ENCODE measurements at places on chromosomes 2 and 18. TPM values are rescaled to one million over a fixed set of nuclear protein-coding genes. Genes with fewer than 3 reads are reported as not detected.

DNA sequence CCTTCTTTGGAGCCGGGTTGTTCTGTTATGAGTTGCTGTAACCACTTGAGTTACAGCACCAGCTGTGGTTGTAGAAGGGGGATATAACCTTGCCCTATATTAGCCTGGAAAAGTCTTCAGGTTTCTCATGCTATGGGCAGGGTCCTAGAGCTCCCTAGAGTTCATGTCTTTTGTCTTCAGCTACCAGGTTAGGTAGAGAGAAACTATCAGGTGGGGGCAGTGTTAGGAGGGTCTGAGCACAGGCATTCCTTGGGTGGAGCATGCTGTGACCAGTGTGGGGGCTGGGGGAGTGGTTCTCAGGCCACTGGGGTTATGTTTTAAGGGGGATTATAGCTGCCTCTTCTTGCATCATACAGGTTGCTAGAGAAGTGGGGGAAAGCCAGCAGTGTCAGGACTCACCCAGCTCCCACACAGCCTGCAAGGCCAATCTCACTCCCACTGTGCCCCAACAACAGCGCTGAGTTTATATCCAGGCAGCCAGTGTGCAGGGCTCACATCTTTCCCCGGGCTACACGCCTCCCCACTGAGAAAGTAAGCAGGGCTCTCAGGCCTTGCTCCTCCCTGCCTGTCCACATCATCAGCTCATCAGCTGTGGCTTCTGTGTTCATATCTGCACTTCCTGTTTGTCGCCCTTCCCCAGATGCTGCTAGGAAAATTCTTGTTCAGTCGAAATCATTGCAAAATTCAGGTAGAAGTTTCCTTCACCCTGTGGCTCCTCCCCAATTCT is 133.8 kb upstream of the NRXN1 start:
- DNase-seq = no peak

GRCh38 chr2:101961338-101962191 is 30.2 kb upstream of the IL1R2 start:
- no peak for DNase-seq

GRCh38 chr2:220243571-220243970 is 616.1 kb downstream of the SLC4A3 start:
- no peak for DNase-seq

LYPD6B gene
- total RNA-seq = 1.3 TPM

CD8B gene
- total RNA-seq = not detected

- no peak for DNase-seq
Observed at GRCh38 chr2:57549642-57550102, 496.9 kb upstream of the VRK2 start.

DNA sequence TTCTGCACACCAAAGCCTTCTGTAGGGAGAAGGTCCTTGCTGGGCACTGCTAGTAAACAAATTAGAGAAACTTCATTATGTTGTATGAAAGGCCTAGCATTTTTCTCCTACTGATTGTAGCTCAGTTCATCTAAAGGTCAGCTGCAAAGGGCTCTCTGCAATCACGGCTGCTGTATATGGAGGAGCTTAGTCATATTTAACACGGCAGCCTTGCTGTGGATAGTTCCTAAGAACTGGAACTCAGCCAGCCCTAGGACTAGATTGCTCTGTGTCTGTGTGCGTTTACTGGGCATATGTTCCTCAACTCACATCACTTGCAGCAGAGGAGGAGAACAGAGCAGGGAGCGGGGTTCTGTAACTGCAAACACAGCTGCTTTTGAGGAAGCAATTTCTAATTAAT is 1103.9 kb upstream of the KLHL29 start:
- no peak for DNase-seq

- DNase-seq = no peak
Observed at GRCh38 chr18:25299426-25300300, 52.3 kb downstream of the ZNF521 start.

DNA sequence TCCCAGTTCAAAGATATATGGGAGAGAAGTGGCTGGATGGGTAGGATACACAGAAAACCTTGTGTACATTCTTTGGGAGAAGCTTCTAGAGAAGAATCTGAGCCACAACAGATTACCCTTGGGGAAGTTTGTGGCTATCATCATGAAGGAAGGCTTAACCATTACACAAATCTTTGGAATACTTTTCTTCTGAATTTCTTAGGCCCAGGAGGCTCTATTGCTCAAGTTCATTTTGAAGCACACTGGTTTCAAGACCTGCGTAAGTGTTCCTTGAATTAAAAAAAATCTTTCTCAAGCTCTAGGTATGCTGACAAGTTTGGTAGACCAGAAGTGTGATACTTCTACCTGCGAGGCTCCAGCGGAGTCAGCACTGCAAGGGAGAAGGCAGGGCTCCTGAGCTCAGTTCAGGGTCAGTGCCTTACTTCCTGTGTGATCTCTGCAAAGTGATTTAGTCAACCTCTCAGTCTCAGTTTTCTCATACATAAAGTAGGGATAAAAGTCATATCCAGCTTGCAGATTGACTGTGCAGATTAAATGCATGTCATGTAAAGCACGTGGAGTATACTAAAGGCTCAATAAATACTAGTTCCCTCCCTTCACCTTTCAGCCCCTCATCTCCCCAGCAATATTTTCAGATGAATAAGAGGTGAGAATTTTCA is 438.6 kb downstream of the DLGAP1 start:
- DNase-seq = no peak

DNA sequence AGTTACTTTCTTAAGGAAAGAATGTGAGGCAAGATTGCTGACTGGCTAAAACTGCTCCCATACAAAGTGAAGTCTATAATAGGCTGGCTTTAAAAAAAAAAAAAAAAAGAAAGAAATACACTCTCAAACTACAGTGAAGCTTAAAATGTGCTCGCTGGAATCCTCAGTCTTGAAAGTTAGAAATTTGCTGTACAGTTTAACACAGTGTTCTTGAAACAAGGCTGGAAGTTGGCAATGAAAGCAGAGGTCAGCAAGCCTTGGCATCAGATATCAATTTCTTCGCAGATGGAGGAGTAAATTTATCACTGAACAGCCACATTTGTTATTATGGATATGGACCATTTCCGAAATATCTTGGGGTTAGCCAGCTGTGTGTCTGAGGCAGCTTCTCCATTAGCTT is 392.9 kb downstream of the ZNF516 start:
- no peak for DNase-seq

DOCK10 gene
- total RNA-seq = 15.1 TPM

DNA sequence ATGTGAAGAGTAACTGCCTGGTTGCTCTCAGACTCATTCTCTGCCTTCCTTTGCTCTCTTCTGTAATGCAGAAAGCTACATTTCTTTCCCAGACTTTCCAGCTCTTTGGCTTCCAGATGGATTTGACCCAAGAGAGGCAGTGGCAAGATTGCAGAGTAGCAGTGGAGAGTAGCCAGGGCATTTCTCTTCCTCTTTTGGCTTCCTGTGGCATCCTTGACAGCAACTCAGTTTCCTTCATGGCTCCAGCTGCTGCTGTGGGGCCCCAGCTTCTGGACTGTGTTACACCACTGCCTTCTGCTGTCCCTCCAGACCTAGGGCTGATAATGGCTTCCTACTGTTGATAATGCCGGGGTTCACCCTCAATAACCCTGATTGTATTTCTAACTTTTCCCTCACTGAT is 469.4 kb upstream of the SPRED2 start:
- DNase-seq = no peak

- DNase-seq = peak; percentile 14
Observed at GRCh38 chr2:53913721-53914120, 54.0 kb upstream of the GPR75 start.

DNA sequence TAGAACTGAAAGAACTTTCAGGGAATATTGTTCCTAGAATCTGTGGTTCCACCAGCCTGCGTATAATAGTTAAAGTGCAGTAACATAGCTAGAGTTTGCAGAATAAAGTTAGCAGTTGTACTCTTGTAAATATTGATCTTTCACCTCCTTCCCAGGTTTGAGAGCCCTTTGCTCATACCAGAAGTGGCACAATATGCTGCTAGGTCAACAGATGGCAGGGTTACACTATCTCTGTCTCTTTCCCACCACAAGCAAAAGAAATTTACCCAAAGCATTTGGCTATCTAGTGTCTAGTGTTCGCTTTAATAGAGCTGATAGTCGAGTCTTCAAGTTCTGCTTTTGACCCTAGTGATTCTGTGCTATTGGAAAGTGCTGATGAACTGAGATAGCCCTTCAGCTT is 119.0 kb upstream of the KLHL14 start:
- DNase-seq = no peak

CDH19 gene
- not detected for total RNA-seq

DNA sequence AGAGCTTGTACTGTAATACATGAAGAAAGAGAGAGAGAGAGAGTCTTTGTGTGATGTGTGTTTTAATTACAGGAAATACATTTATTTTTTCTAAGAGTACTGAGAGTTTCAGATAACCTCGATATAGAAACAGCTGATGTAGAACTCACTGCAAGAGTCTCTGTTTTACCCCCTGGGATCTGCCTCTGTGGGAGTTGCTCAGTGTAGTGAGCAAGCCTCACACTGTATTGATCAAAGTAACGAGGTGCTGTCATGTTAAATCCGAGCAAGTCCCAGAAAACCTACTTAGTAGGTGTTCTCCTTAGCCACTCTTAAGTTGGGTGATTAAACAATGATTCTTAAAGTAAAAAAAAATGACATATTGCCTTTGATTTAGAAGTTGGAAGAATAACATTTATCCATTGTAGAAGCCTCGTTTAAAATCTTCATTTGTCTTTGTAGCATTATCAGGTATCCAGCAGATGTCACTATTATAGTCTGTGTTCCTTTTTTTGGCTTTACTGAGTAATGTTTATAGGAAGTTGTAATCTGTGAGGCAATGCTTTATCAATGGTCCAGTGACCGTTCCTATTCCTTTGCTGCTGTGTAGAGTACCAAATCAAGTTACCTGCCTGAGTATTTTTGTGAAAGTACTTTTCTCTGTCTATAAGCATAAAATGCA is 219.0 kb downstream of the MYO3B start:
- DNase-seq = no peak

DNA sequence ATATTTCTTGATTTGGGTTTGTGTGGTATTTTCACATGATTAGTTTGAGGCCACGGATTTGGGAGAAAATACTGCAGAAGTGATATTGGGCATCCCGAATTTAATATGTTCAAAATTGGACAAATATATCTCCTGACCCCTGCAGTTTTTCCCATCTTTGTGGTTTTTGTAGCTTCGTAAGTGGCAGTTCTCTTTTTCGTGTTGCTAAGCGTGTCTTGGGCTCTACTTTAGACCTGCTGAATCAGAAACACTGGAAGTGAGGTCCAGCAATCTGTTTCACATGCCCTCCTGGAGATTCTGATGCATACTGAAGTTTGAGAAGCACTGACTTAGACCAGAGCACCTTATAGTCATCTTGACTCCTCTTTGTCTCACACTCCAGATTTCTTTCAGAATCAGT is 98.3 kb downstream of the EPB41L5 start:
- DNase-seq = no peak

GRCh38 chr2:190354003-190354690 is 10.8 kb downstream of the INPP1 start:
- no peak for DNase-seq

GAD1 gene
- not detected for total RNA-seq

- no peak for DNase-seq
Observed at GRCh38 chr2:127968610-127969339, 59.1 kb downstream of the SAP130 start.

GRCh38 chr2:11796190-11797171 is 50.0 kb downstream of the LPIN1 start:
- no peak for DNase-seq

DNA sequence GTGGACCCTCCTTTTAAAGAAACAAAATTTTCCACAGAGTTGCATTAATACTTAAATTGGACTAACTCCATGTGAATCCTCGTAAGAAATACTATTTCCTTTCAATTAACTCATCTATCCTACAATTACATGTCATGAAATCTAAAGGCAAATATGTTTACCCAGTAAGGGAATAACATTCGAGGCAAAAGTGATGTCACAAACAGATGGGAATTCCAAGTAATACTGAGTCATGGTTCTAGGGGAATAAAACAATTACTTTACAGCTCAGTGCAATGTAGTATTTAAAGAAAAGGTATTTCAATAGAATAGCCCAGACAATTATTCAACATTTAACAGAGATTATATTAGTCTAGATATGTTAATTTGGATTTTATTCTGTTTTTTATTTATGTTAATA is 205.8 kb downstream of the ZNF385B start:
- no peak for DNase-seq

- no peak for DNase-seq
Observed at GRCh38 chr2:45256867-45257641, 247.8 kb upstream of the SIX2 start.

COL5A2 gene
- 229 TPM for total RNA-seq

- no peak for DNase-seq
Observed at GRCh38 chr2:128324008-128324896, 5.6 kb upstream of the HS6ST1 start.

PROKR1 gene
- not detected for total RNA-seq

FIGN gene
- 4.7 TPM for total RNA-seq

- peak; percentile 20 for DNase-seq
Observed at GRCh38 chr2:36770542-36771287, 74.2 kb downstream of the VIT start.

TUBB6 gene
- 961 TPM for total RNA-seq

GRCh38 chr2:28717339-28717758 is 34.3 kb upstream of the PPP1CB start:
- DNase-seq = peak; percentile 12

Data from glomerular endothelial cell (primary cell).